ENCODE measurements at places on chromosomes 16 and 17.

DNA sequence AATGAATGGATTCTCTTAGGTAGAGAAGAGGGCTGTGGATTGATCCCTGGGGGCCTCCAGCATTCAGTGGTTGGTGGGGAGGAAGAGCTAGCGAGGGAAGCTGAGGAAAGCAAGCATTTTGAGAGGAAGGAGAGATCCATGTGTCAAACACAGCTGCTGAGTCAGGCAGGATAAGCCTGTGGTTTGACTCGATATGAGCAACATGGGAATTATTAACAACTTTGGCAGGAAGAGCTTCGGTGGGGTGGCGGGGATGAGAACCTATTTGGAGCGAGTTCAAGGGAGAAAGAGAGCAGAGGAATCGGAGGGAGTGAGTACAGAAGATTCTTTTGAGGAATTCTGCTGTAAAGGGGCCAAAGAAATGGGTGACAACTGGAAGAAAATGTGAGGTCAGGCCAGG, 59.5 kb upstream of the CDC42EP4 start:
- DNase-seq, result no peak

DNA sequence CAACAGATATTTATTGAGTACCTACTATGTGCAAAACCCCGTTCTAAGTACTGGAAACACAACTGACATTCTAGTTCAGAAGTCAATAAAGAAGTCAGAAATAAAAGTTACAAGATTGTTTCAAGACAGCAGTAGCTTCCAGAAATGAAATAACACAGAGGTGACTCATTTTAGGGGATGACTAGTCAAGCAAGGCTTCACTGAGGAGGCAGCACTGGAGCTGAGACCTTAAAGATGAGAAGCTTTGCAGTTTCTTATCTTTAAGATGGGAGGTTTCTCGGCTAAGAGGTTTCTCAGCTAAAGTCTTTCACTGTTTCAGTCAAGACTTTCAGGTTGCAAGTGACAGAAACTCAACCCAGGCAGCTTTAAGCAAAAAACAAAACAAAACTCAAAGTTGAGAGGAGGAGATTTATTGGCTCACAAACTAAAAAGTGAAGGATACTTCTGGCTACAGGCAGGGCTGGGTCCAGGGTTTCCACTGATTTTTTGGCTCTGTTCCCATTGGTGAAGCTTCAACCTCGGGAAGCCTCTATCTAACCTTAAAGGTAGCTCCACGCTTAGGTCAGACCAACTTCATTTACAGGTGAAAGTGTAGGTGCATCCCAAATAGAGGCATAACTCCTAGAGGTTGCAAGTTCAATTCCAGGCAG, 7.4 kb upstream of the MMP2 start:
- DNase-seq, result no peak

GRCh38 chr16:21001262-21001661, 100.7 kb downstream of the LYRM1 start:
- no peak for DNase-seq

DNA sequence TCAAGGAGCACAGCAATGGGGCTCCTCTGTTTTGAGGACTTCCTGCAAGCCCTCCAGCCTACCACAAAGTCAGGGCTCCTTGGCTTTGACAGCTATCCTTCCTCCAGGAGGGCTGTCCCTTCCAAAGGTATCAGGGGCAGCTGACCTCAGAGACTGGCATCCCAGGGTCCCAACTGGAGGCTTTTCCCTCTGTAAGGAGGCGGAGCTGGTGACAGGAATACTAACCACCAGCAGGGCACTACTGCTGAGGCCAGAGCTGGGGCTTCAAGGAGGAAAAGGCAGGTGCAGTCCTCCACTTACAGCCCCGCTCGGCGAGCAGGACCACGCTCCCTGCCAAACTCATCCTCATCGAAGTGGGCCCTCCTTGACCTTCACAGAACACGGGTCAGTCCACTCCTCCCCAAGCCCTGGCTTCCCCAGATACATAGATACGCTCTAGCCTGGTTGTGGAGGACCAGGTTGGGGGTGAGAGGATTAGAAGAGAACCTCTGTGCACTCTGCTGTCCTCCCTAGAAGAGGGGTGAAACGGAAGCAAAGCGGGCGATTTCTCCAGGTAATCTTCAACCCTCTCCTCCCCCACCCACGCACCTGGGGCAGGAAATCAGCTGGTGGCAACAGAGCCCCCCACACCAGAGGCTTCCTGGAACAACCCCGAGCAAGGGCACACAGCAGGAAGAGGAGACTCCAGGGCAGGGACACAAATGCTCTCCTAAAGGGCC, 20.5 kb downstream of the ST3GAL2 start:
- no peak for DNase-seq

DNA sequence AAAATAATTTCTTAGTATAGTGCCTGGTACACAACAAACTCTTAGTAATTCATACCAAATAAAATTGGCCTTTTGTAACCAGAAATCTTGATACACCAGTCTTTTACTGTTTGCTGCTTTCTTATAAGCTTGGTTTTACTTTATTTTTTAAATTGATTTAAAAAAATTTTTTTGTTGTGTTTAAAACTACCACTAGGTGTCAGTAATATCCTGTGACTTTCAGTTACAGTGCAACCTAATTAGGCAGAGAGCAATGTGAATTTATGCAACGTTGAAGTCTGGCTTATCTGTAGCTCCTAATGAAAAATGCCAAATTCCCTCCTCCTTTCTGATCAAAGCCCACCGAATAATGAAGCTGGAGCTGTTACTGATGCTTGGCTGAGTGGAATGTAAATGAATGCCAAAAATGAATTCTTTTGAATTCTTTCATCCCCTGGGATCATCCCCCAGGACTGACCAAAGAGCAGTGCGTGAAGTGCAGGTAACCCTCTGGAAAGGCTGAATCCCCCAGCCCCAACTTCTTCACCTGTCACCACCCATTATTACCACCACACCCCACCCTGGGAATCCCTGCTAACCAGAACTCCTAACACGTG, 3.8 kb downstream of the ERCC4 start:
- no peak for DNase-seq

DNA sequence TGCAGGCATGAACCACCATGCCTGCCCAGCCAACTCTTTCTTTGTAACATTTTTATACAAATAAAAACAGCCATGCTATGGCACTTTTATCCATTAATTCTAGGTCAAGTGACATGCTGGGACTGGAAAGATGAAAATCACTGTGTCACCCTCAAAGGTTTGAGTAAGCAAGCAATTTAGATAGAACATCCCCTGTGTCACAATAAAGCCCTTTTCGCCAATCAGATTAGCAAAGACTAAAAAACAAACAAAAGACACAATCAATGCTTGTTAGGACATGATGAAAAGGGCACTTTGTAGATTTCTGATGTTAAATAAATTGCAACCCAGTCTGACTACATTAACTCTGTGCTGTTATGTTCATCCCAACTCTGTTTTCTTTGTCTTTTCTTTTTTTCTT, 26.4 kb downstream of the CHP2 start:
- no peak for DNase-seq

DNA sequence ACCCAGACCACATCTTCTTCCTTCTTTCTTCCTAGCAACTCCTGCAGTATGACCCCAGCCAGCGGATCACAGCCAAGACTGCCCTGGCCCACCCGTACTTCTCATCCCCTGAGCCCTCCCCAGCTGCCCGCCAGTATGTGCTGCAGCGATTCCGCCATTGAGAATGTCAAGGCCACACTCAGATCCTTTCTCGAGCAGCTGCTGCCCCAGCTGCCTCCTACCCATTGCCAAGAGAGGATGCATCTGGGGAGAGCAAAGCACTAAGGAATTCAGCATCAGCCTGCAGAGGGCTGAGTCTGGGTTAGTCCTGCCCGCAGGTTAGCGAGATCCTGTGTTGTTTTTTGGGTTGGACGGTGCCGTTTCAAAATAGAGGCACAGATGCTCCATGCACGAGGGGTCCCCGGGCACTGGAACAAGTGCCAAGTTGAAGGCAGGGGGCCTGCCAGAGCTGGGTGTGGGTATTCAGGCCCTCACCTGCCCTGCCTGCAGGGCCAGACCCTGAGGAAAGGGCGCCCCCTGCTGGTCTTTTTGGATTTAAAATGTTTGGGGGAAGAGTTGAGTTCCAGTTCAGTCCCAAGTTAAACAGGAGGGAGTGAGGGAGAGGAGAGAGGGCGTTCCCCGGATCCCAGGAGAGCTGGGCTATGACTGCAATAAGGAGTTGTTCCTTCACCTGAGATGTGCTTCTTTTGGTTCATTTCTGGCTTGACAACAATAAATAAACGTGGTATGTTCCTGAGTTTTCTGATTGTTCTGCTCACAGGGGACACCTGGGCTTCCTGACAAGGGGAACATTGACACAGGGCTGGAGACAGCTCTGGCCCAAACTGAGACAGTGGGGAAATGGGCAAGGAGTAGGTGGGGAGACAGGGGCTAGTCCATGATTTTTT, 4.9 kb downstream of the CDK3 start:
- peak; percentile 60 for DNase-seq

GRCh38 chr16:24534620-24535019, 4.7 kb upstream of the RBBP6 start:
- no peak for DNase-seq

- DNase-seq, result no peak
These were observed 23.0 kb downstream of the DNAH2 start for GRCh38 chr17:7740481-7741001.

GRCh38 chr16:86011532-86011931, 112.6 kb downstream of the IRF8 start:
- DNase-seq, result no peak

- DNase-seq, result peak; percentile 91
These were observed 519 bp downstream of the DDX5 start for GRCh38 chr17:64505340-64506200.

GRCh38 chr17:80000981-80001775, 34.5 kb downstream of the TBC1D16 start:
- DNase-seq, result no peak

- no peak for DNase-seq
These were observed at the start of gene DOC2B for GRCh38 chr17:181245-182049. DOC2B (minus strand) TSS chr17:181650; CDS start chr17:181479, 171 bp downstream.

DNA sequence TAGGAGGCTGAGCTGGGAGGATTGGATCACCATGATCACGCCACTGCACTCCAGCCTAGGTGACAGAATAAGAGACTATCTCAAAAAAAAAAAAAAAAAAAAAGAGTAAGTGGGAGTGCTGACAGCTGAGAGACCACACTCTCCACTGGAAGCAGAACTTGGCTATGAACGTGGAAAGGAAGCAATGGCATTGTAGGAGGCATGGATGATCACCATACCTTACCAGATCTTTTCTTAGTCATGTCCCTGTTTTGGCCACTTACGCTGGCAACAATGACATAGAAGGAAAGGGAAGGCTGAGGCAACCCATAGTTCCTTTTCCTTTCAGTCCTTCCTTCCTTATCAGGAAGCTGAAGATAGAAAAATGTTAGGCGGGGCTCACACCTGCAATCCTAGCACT, 3.7 kb upstream of the ATP1B2 start:
- DNase-seq, result no peak

DNA sequence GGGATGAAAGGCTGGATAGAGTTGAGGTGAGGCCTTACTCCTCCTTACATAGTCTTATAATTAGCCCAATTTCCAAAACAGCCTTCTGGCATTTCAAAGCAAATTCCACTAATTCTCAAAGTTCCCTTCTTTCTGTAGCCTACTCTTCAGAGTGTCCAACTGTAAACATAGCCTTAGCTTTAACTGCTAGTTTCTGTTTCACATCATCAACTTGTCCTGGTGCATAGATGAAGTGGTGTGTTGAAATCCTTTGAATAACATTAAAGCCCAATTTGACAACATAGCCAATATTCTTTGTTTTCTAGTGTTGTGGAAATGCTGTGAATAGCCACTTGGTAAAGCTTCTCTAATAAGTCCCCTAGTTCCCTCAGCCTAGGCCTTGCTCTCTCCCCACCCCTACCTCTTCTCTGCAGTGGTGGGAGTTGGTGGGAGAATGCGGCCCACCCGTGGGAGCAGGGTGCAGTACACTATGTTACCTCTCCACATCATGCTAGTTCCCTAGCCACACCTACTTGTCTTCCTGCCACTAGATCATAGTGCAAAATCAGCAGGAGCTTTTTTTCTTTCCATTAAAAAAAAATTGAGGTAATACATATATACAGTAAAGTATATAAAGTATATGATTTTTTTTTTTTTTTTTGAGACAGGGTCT, 127.0 kb upstream of the HAS3 start:
- no peak for DNase-seq

GRCh38 chr17:36506249-36506826, 19.9 kb downstream of the ZNHIT3 start:
- no peak for DNase-seq

DNA sequence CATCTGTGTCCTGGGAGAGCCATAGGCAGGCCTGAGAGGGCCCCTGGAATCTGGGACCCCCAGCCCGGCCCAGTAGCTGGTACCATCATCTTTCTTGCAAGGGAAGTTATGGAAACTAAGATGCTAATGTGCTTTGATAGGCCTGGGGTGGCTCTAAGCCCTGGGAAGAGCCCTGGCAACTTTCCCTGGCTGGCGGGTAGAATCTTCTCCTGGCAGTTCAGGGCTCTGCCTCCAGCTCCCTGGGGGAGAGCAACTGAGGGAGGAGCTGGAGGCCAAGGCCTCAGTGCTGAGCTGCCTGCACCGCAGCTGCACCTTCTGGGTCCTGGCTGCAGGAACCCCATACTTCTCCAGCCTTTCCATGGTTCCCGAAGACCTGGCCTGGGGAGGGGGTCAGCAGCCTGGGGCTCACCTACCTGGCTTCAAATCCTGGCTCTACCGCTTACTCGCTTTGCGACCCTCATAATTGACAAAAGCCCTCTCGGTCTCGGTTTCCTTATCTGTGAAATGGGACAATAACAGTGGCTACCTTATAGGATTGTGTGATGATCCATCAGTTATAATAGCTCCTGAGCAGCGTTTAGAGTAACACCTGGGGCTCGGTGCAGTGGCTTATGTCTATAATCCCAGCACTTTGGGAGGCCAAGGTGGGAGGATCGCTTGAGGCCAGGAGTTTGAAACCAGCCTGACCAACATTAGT, 333.7 kb downstream of the SEC14L1 start:
- no peak for DNase-seq

DNA sequence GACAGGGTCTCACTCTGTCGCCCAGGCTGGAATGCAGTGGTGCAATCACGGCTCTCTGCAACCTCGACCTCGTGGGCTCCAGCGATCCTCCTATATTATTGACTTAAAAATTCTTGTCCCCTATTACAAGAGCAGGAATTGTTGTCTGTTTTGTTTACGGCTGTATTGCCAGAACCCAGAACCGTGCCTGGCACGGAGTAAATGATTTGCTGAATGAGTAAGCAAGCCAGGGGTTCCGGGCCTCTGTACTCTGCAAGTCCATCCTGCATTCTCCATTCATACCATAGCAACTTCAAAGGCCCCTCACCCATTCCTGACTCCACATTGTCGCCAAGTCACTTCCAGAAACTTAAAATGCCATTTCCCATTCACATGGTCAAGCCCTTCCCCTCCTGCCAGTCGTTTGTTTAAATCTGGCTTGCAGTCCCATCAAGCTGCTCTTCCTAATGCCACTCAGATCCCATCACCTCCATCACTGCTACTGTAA, 6.9 kb downstream of the ADCY9 start:
- DNase-seq, result no peak

Data from CD8-positive, alpha-beta memory T cell (primary cell).